Fibroblast of lung (primary cell): ENCODE measurements at places on chromosomes 7 and 10. TPM values are rescaled to one million over a fixed set of nuclear protein-coding genes. Genes with fewer than 3 reads are reported as not detected.
A peak's percentile ranks its signal among the peaks of the same experiment; 100 is the strongest.

Gene SGCE
- 93.2 and 106 TPM in 2 replicates for total RNA-seq

Gene CDC14C
- under 0.01 and 0.17 TPM in 2 replicates for total RNA-seq

- no peaks in the 10 kb centered on the region for H3K36me3 ChIP-seq
- no peaks in the 10 kb centered on the region for H3K27me3 ChIP-seq
- H3K27ac ChIP-seq, result no peak overlapping the region
- no peak overlapping the region for H3K4me3 ChIP-seq
- no peaks in the 10 kb centered on the region for H3K4me1 ChIP-seq
- DNase-seq, result no peak
Observed at GRCh38 chr7:77308792-77309191, 107.4 kb downstream of the GSAP start.

GRCh38 chr7:21076574-21076973 is 289.9 kb upstream of the SP8 start:
- DNase-seq, result no peak
- H3K36me3 ChIP-seq, result no peaks in the 10 kb centered on the region
- H3K4me3 ChIP-seq, result no peak overlapping the region
- no peaks in the 10 kb centered on the region for H3K4me1 ChIP-seq
- H3K27me3 ChIP-seq, result no peaks in the 10 kb centered on the region

Gene TUBB8
- not detected in 2 replicates for total RNA-seq

DNA sequence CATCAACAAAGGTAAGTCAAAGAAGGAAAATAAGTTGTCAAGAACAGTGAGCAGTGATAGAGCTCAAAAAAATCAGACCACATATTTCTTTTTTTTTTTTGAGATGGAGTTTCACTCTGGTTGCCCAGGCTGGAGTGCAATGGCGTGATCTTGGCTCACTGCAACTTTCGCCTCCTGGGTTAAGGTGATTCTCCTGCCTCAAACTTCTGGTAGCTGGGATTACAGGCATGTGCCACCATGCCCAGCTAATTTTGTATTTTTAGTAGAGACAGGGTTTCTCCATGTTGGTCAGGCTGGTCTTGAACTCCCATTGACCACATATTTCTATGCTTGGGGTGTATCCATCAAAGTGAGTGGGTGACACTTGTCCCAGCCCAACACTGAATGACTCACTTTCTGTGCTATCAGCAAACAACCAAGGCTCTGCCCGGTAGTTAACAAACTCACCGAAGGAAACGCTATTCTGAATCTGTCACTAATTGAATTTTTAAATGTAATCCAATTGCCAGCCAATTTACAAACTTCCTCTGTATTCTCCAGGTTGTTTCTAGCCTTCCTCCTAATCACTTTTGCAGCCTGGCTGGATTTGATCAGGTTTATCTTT is 19.6 kb upstream of the SMNDC1 start:
- no peak for DNase-seq
- H3K27me3 ChIP-seq, result no peaks in the 10 kb centered on the region
- no peak overlapping the region for H3K4me3 ChIP-seq

Gene ZNF804B
- not detected in 2 replicates for total RNA-seq

Gene PRLHR
- not detected in 2 replicates for total RNA-seq

- no peak for DNase-seq
- H3K4me1 ChIP-seq, result no peaks in the 10 kb centered on the region
- no peak overlapping the region for H3K4me3 ChIP-seq
Observed at GRCh38 chr7:151818674-151819519, 58.0 kb downstream of the PRKAG2 start.

GRCh38 chr7:90246171-90246570 is 1.2 kb downstream of the CFAP69 start:
- H3K27ac ChIP-seq, result no peak overlapping the region
- no peaks in the 10 kb centered on the region for H3K27me3 ChIP-seq
- H3K4me3 ChIP-seq, result no peak overlapping the region
- H3K4me1 ChIP-seq, result peaks cover under 1% of the 10 kb centered on the region

DNA sequence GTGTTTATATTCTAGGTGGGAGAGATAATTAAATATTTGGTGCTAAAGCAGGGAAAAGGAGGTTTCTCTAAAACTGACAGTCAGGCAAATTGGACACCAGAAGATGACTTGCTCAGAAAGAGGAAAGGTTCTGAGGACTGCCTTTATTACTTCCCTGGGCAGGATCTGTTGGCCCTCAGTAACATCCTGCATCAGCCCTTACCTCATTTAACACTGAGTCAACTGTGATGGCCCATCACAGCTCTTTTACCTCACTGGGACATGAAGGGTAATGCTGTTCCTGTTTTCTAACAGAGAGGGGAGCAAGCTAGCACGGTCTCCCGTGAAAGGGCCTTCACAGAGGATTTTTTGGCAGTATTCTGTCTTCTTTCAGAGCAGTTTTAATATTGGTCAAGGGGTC is 12.0 kb downstream of the PPP1R17 start:
- H3K4me1 ChIP-seq, result no peaks in the 10 kb centered on the region
- H3K27me3 ChIP-seq, result no peaks in the 10 kb centered on the region
- no peak for DNase-seq
- H3K27ac ChIP-seq, result no peak overlapping the region
- H3K36me3 ChIP-seq, result no peaks in the 10 kb centered on the region

- H3K36me3 ChIP-seq, result no peaks in the 10 kb centered on the region
- H3K27ac ChIP-seq, result no peak overlapping the region
- H3K27me3 ChIP-seq, result no peaks in the 10 kb centered on the region
- DNase-seq, result no peak
Observed at GRCh38 chr7:45998506-45998905, 77.4 kb upstream of the IGFBP3 start.

Gene ZEB1
- 172 and 221 TPM in 2 replicates for total RNA-seq

DNA sequence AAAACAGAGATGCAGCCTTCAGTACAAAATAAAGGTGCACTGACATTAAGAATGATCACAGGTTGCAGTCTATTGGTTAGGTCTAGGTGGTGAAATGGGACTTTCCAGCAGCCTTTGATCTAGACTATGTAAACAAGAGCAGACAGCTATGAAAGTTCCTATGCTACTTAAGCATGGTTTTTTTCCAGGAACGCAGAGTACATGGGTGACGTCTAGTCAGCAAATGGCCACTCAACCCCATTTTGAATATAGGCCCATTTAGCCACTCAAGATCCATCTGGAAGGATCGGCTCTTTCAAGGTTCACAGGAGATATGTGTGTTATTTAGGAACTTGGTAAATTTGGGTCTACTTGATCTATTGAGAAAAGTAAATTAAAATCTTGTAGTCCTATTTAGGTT is 1424.6 kb upstream of the LRRTM3 start:
- H3K4me1 ChIP-seq, result no peaks in the 10 kb centered on the region
- H3K27ac ChIP-seq, result no peak overlapping the region
- no peak overlapping the region for H3K4me3 ChIP-seq
- no peaks in the 10 kb centered on the region for H3K36me3 ChIP-seq
- H3K27me3 ChIP-seq, result no peaks in the 10 kb centered on the region

GRCh38 chr10:4512671-4513240 is 313.3 kb upstream of the AKR1E2 start:
- no peaks in the 10 kb centered on the region for H3K27me3 ChIP-seq
- no peaks in the 10 kb centered on the region for H3K36me3 ChIP-seq
- H3K27ac ChIP-seq, result no peak overlapping the region
- no peak overlapping the region for H3K4me3 ChIP-seq
- no peaks in the 10 kb centered on the region for H3K4me1 ChIP-seq
- DNase-seq, result peak; percentile 90

Gene CCDC172
- not detected in 2 replicates for total RNA-seq

Gene CNNM1
- 0.51 and 0.66 TPM in 2 replicates for total RNA-seq

GRCh38 chr7:91357379-91357778 is 93.1 kb downstream of the FZD1 start:
- DNase-seq, result no peak
- H3K4me3 ChIP-seq, result no peak overlapping the region
- H3K27ac ChIP-seq, result no peak overlapping the region
- no peaks in the 10 kb centered on the region for H3K27me3 ChIP-seq

DNA sequence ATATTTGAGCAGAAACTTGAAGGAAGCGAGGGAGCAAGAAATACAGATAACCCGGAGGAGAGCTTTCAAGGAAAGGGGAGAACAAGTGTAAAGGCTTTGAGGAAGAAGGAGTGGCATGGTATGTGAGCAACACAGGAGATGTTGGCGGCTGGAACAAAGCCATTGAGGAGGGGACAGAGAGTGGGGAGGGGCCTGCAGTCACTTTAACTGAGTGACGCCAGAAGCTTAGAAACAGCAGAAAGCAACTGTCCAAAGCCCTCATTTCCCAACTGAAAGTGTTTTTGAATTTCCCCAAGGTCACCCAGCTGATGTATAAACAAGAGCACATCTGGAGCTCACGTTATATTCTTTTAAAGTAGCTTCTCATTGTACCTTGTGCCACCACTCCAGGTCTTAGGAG is 19.1 kb downstream of the AUTS2 start:
- H3K4me1 ChIP-seq, result no peaks in the 10 kb centered on the region
- H3K36me3 ChIP-seq, result no peaks in the 10 kb centered on the region
- DNase-seq, result no peak
- no peaks in the 10 kb centered on the region for H3K27me3 ChIP-seq

Gene TAS2R41
- not detected in 2 replicates for total RNA-seq

DNA sequence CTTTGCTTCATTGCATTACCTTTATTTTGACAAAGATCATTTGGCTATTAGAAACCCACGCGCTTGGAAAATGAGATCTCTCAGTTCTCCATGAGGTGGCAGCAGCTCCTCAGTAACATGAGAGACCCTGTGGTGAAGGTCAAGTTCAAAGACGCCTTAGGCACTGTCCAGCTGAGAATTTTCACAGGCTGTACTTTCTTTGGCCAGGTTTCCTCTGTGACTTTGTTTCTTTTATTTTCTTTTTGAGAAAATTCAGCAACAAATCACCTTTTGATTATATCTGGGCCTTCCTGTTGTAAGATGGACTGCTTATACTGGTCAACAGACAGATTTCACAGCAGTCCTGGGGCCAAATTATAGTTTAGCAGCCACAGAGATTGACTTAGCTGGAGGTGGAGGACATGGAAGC is 54.5 kb downstream of the RAB18 start:
- no peaks in the 10 kb centered on the region for H3K36me3 ChIP-seq
- H3K4me3 ChIP-seq, result no peak overlapping the region
- no peaks in the 10 kb centered on the region for H3K4me1 ChIP-seq
- no peaks in the 10 kb centered on the region for H3K27me3 ChIP-seq
- H3K27ac ChIP-seq, result no peak overlapping the region
